ENCODE measurements at places on chromosomes 4 and X. TPM values are rescaled to one million over a fixed set of nuclear protein-coding genes. Genes with fewer than 3 reads are reported as not detected.

Gene ZNF182
- total RNA-seq, result 2.8 TPM

Gene MED12
- 19.1 TPM for total RNA-seq

Gene RTL5
- total RNA-seq, result 6.3 TPM

Gene CT45A3
- not detected for total RNA-seq

Gene POLR2B
- total RNA-seq, result 78.3 TPM

Gene SLC2A9
- 5.5 TPM for total RNA-seq

Gene HPGD
- total RNA-seq, result 2.4 TPM
